ENCODE measurements at places on chromosomes 4 and X.
A peak's percentile ranks its signal among the peaks of the same experiment; 100 is the strongest.

DNA sequence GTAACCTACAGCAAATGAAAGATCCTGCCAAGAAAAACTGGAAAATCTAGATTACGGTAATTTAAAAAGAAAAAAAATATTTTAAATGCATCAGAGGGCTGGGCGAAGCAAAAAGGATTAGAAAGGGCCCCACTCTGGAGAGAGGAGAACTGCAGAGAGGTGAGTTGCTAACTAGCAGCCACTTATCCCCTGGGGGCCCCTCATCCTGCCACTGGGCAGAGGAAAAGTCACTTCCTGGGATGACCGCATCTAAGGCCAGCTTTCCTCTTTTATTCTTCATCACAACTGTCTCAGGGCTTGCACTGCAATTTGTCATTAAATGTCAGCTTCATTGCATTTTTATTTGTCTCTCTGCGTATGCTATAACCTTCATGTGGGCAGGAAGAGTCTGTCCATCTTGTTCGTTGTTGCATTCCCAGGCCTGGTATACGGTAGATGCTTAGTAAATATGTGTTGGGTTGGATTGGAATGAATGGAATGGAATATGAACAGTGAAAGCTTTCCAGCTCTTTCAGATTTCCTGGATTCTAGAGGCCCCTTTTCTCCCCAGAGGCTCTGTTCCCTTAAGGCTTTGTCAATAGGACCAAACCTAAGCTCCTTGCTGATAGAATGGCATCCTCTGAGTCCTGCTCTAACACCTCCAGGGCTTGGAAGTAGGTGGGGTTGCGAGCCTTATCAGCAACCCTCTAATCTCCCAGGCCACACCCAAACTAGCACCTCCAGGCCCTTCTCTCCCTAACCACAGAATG is 58.9 kb downstream of the TLR10 start:
- peak; percentile 4 for DNase-seq

- no peak for DNase-seq
Measured at GRCh38 chrX:41314204-41314603, 19.8 kb upstream of the DDX3X start.

DNA sequence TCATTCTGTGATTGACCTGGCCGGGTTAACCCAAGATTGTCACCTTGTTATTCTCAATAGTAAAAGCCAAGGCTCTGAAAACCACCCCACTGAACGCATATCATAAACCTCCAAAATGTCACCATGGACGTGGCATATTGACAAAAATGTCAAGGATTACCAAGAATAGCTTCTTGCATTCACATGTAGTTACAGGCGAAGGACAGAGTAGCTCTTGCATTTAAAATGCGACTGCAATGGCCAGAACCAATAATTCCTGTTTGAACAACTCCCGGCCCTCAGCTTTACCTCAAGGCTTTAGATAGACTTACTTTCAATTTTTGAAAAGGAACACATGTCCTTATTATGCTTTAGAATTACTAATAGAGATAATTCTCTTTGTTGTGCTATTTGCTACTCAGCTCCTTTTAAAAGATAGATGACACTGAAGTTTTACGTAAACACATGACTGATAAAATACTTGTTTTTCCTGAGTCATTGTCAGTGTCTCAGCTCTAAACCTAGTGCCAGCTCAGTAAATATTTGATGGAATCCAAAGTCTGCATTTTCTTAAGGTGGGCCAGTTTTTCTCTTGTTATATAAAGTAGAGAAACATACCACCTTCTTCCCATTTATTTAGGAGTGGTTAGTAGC is 66.3 kb downstream of the CLDN34 start:
- DNase-seq = no peak

- peak; percentile 40 for DNase-seq
Measured at GRCh38 chrX:46929439-46930261, 17.4 kb downstream of the JADE3 start.

DNA sequence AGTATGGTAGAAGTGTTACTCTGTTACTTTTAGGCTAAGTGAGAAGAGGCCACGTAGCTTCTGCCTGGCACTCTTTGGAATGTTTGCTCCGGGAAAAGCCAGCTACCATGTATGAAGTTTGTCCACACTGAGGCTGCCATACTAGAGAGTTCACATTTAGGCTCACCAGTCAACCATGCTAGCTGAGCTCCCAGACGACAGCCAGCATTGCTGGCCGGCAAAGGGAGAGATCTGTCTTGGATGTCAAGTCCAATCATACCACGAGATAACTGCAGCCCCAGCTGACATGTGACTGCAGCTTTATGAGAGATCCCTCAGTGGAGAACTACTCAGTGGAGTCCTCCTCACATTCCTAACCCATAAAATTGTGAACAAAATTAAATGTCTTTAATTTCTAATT is 321.2 kb upstream of the F9 start:
- DNase-seq = no peak

DNA sequence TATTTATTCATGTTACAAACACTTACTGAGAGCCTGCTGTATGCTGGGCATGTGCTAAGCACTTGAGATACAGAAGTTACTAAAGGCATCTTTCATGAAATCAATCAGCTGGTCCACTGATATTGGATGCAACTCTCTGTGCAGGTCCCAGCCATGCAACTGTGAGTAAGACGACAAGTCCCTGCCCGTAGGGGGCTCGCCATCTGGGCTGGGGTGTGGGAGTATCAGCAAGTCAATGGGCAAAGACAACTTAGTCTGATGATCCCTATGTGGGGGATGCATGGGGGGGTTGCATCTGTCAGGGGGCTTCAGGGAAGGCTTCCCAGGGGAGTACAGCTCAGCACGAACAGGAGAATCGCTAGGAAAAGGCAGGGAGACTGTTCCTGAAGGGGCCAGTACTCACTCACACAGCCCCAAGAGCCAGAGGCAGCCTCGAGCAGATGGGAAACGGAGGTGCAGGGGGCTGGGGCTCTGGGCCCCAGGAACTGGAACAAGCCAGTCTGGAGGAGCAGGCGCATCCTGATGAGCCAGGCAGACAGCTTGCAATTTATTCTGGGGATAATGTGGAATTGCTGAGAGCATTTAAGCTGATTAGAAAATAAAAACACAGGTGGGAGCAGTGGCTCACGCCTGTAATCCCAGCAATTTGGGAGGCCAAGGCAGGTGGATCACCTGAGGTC is 40.2 kb downstream of the CRMP1 start:
- DNase-seq = no peak

GRCh38 chr4:151231915-151232595 is 44.9 kb upstream of the PRSS48 start:
- DNase-seq = no peak

- DNase-seq = no peak
Measured at GRCh38 chrX:102930990-102931756, 5.9 kb upstream of the RAB40AL start.

GRCh38 chr4:42152507-42153504 is at the start of gene BEND4:
TSS of gene BEND4 (minus strand) at chr4:42152655. CDS start at chr4:42152143, 512 bp downstream.
- DNase-seq = no peak

- DNase-seq = peak; percentile 34
Measured at GRCh38 chr4:145736241-145736831, 56.4 kb downstream of the C4orf51 start.

- no peak for DNase-seq
Measured at GRCh38 chr4:105120626-105121025, 26.1 kb upstream of the TET2 start.

DNA sequence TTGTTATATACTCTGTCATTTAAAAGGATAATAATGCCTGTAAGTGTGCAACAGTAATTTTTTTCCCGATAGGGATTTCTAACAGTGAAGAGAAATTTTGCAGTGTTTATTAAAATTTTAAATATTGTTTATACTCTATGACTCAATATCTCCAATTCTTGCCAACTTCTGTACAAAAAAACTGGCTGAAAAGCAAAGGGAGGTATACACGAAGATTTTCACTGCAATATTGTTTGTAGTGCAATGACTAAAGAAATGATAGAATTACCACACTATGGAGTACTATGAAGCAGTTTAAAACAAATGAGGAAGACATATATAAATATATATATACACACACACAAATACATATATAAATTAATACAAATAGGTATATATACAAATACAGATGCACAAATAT is 187.9 kb upstream of the IL15 start:
- no peak for DNase-seq

- DNase-seq = no peak
Measured at GRCh38 chr4:93186846-93187245, 641.7 kb upstream of the ATOH1 start.

- DNase-seq = no peak
Measured at GRCh38 chrX:120463241-120463640, 5.9 kb downstream of the LAMP2 start.

DNA sequence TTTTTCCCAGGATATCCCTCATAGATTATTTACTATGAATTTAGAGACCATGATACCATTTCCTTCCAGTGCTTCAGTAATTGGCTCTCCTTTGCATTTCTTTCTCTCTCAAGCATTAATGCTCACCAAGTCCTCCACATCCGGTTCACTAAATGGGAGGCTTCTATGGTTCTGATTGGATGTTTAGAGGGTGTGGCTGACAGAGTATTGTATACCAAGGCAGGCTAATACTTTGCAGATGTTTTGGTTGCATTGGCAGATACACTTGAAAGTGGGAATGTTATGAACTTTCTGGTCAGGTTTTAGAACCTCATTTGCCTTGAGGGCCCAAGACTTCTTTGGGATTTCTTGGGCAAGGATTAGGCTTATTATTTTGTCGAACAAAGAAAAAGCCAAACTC is 24.2 kb downstream of the CBLL2 start:
- DNase-seq = peak; percentile 17

DNA sequence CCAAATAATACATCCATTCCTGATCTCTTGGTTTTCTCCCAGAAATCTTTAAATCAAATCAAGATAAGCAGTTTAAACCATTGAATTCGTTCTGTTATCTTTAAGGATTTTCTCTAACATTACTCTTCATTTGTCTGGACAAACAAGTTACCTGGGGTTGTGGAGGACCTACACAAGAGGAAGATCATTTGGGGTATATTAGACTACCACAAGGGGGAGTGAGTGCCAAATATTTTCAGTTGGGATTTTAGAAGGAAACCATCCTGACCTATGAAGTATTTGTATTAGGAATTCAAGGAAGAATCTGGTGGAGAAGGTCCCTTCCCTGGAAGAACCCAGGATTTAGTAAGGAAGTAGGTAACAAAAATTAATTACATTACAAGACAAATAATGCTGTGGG is 12.0 kb upstream of the DCHS2 start:
- DNase-seq = peak; percentile 32

GRCh38 chr4:1198098-1198844 is 25.9 kb upstream of the SPON2 start:
- no peak for DNase-seq

DNA sequence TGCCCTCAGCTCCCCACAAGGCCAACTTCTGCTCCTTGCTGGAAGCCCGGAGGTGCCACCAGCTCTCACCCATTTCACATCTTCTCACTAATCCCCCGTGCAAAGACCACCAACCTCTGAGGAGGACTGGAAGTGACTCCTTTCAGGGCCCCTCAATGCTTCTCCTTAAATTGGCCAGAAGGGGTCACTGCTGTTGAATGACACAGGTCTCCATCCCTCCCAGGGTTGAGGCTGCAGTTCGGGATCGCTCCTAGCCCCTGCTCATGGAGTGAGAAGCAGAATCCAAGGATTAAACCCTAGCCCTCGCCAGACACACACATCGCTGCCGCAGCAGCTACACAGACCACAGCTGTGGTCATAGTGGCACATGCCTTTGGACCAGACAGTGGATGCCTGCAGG is 279.5 kb upstream of the TAPT1 start:
- peak; percentile 22 for DNase-seq

DNA sequence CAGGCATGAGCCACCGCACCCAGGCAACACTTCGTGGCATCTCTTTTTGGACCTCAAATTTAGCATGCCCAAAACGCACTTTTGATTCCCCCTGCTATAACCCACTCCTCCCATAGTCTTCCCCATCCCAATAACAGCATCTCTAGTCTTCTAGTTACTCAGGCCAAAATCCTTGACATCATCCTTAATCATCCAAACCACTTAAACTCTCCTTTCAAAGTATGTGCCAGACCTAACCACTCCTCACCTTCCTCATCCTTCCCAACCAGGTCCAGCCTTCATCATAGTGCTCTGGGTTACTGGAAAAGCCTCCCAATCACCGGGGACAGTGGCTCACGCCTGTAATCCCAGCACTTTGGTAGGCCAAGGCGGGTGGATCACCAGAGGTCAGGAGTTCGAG is 41.9 kb downstream of the AFAP1 start:
- no peak for DNase-seq

- DNase-seq = no peak
Measured at GRCh38 chr4:797066-797465, 28.9 kb downstream of the CPLX1 start.

GRCh38 chrX:83860846-83861245 is at the start of gene CYLC1:
TSS of gene CYLC1 (plus strand) at chrX:83861146. CDS start at chrX:83861183, 37 bp downstream.
- DNase-seq = no peak

DNA sequence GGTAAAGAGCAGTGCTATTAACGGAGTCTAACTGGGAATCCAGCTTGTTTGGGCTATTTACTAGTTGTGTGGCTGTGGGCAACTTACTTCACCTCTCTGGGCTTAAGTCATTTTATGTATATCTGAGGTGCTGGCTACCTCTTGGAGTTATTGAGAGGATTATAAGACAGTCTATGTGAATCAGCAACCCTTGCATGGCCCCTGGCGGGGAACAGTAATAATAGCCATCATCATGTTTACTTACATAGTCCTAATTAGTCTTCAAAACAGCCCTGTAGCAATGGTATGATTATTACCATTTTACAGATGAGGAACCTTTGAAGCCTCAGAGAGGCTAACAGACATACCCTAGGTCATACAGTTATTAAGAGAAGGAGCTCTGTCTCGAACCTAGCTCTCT is 1.5 kb downstream of the HPRT1 start:
- no peak for DNase-seq

GRCh38 chr4:157741642-157742041 is 431.2 kb downstream of the GASK1B start:
- DNase-seq = no peak

- no peak for DNase-seq
Measured at GRCh38 chr4:170697845-170698244, 608.1 kb upstream of the AADAT start.

DNA sequence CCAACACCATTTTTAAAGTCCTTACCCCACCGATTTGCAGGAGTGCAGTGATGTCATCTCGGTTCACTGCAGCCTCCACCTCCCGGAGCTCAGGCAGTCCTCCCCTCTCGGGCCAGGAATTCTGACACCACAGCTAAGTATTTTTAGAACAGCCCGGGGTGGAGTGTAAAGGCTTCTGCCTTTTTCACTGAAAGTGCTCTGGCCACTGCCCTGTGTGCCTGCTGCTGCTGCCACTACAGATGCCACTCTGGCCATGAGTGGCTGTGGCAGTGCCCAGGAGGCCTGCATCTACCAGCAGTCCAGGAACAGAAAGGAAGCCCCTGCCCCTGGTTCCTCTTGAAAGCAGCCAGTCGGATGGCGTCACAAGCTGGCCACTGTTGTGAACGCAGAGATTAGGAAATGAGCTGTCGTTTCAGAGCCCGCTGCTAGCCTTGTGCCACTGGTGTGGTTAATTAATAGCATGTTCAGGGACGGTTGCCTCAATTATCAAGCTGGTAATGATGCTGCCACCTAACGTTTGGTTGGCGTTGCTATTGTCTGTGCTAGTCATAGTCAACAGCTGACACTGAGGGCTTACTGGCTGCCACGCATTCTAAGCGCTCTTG is 23.6 kb upstream of the TBC1D14 start:
- DNase-seq = peak; percentile 75

Data from AG08395 (cell line).